Activated T-cell treated with anti-CD3 and anti-CD28 coated beads, Interleukin-2, amount 50 U/mL, for 4 hours (primary cell): ENCODE measurements at places on chromosomes 1 and 21.

GRCh38 chr1:48109390-48110013 is 112.3 kb upstream of the TRABD2B start:
- DNase-seq = no peak

GRCh38 chr1:57307392-57308170 is 116.3 kb downstream of the DAB1 start:
- DNase-seq = peak; percentile 20

GRCh38 chr21:43609501-43610340 is 49.6 kb downstream of the HSF2BP start:
- no peak for DNase-seq

DNA sequence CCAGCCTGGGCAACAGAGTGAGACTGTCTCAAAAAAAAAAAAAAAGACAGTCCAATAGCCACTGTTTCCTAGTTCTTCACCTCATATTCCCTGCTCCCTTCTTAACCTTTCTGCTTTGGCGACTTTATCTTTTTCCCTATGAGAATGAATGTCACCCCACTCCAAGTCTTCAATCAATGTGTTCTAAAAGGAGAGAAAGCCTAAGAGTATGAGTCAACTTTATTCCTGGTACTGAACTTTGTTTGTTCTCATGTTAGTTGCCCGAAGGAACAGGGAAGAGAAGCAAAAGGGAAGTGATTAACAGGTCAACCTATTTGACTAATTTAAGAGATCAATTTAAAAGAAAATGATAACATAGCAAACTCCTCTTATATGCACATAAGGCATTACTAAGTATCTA is 39.9 kb upstream of the SLC16A1 start:
- no peak for DNase-seq

DNA sequence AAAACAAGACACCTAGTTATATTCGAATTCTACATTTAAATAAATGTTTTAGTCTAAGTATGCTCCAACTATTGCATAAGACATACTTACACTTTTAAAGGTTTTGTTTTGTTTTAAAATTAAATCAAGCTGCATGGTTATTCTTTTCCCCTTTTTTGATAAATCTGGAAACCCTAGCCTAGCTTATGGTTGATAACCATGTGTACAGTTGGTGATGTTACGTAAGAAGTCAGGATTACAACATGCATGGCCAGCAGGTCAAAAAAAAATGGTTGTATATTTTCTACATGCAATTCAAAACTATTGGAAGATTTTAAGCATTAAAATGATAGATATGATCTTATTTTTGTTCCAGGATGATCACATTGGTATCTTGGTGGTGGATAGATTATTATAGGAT is 1600.6 kb downstream of the PLA2G4A start:
- no peak for DNase-seq

DNA sequence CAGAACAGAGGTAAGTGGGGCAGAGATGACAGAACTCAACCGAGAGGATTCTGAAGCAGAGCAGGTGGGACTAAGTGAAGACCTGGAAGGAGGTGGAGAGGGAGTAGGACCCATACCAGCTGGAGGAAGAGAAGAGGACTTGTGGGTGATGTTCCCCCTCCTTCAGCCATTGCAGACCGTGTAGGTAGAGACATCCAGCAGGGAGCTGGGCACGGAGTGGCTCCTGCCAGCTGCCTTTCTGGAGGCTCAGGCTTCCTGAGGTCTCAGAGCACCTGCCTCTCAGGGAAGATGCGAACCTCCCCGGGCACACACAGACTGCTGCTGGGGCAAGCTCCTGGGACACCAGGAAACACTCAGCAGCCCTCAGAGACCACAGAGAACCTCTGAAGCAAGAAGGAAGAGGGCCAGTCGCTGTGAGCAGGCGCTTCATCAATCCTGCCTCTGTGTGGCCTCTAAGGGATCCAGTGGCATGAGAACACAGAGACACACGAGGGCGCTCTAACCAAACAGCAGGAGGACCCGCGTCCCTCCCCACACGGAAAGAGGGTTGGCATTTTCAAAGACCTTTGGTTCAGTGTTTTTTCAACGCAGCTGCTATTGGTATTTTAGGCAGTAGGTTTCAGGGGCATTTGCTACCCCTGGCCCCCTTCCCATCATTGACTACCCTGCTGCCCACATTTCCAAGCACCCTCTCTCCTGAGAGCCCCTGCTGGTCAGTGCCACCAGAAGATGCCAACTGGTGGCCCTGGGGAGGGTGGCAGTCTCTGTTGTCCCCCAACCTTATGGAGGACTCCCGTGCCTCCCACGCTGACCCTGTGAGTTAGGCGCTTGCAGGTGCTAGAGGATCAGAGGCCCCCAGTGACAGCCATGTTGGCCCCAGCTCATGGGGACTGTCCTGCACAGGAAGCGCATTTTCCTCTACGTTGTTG is 89.6 kb upstream of the EDN2 start:
- peak; percentile 79 for DNase-seq
